Endodermal cell (in vitro differentiated cells): ENCODE measurements at places on chromosomes 1 and 21.

DNA sequence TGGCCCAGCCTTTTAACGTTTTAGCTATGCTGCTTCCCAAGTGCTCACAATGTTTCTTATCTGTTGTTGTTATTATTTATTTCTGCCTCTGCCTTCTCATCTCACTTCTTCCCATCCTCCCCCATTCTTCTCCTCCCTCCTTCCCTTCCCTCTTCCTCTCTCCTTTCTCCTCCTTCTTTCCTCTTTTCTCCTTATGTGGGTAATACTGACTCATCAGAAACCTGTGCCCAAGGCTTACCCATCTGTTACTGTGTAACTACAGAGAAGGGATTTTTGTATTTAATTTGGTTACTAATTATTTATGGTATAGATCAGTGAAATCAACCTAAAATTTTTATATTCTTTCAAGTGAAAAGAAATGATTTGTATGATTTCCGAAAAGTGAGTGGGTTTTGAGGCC, 120.3 kb downstream of the KCNK2 start:
- DNase-seq = no peak

GRCh38 chr1:209657140-209657879, 5.1 kb upstream of the LAMB3 start:
- DNase-seq = no peak

DNA sequence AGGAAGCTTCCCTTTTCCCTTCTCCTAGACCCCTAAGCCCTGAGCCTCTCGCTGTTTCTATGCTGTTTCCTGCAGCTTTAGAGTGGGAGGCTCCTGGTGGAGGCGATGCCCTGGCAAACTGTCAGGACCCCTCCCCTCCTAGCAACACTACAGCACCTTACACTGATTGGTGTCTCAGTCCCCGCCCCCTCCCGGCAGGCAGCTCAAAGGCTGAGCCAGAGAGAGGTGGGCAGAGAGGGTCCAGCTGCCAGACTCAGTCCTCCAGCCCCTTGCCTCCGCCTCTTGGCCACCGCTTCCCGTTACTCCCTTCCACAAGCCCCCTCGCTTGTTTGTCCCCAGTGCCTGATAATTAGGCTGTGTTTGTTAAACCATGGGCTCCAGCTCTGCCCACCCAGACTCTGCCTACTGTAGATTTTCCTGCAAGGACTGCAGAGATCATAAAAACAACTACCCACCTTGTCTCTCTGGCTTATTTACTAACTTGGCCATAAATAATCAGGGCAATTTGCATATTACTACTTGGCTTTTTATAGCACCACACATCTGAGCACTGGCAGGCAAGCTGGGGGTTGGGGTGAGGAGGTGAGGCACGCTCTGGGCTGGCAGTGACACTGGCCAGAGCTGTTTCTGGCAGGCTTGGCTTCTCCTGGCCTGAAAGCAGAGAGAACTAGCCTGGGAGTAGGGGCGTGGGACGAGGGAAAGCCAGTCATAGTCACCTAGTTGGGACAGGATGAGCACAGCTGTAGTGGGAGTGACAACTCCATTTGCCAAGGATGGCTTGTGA, 107.5 kb downstream of the CSMD2 start:
- peak; percentile 70 for DNase-seq

DNA sequence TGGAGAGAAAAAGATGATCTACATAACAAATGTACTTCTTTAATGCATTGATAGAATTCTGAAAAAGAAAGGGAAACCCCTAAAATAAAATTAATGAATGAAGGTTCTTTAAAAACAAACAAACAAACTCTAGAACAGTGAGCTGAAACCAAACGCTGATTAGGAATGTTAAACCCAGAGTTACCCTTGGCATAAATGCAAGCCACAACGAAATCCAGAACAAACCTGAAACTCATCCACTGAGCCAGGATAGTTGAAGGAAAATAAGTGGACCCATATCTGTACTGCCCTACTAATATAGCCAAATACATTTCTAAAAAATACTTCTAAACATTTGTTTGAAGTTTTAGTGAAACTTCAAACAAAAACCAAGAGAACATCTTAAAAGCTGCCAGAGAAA, 505.3 kb downstream of the TTLL7 start:
- DNase-seq = no peak

GRCh38 chr1:245428681-245429080, 273.9 kb downstream of the KIF26B start:
- DNase-seq = no peak

GRCh38 chr1:226378071-226378470, 29.8 kb downstream of the PARP1 start:
- no peak for DNase-seq

GRCh38 chr1:78255383-78255782, 209.6 kb downstream of the GIPC2 start:
- DNase-seq = no peak

- DNase-seq = no peak
Measured at GRCh38 chr1:229942501-229942900, 124.5 kb upstream of the GALNT2 start.

- DNase-seq = no peak
Measured at GRCh38 chr21:19855522-19855921, 1142.7 kb upstream of the NCAM2 start.

GRCh38 chr1:203270448-203270847, 34.9 kb upstream of the BTG2 start:
- DNase-seq = peak; percentile 65

- no peak for DNase-seq
Measured at GRCh38 chr1:235442788-235443429, 61.3 kb downstream of the B3GALNT2 start.

DNA sequence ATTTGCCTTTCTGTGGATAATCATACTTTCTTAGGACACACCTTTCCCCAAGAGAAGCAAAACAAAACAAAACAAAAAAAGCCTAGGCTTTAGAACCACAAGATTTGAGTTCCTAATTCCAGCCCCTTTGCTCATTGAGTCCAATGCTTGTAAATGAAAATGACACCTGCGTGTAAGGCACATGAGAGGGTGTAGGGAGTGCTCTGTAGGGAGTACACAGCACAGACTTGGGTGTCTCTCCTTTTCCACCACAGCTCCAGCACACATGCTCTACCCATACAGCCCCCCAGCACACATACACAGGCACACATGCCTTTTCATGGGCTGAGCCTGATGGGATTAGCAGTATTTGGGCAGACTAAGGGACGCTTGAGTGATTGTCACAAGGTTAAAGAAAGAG, 9.2 kb upstream of the NGF start:
- DNase-seq = no peak

- DNase-seq = peak; percentile 39
Measured at GRCh38 chr1:161216945-161217712, 2.0 kb downstream of the FCER1G start.

DNA sequence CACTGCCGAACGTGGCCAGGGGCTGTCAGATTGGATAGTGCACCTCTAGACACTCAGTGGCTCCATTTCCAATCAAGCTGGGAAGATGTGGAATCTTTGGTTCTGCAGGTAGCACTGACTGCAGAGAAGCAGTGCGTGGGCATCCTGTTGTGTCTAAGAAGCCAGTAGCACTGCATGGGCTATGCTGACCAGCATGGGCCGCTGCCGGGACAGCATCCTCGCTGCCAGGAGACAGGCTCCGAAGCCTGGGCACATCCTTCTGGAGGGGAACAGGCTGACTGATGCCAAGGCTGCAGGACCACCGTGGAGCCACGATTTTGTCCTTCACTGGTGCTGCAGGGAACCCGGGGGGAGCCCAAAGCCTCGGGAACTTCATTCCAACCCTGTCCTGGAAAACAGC, 649.4 kb downstream of the NPHP4 start:
- no peak for DNase-seq

GRCh38 chr21:41135746-41136145, 32.2 kb upstream of the BACE2 start:
- no peak for DNase-seq

DNA sequence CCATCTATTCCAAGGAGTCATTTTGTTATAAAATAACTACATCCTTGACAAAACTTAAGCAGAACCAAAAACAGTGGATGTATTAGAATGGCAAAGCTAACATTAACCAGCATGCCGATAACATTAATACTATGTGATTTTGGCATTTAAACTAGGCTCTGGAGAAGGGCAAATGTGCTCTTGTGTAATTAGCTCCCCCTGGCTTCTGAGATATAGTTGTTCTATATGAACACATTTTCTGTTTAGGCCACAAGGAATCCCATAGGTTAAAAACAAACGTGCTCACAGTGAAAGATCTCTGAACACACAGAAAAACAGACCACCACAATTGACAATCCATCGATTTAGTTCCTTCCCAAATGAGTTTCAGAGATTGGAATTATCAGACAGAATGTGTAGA, 57.4 kb upstream of the TARS2 start:
- no peak for DNase-seq

- peak; percentile 77 for DNase-seq
Measured at GRCh38 chr1:1550591-1551432, 10.4 kb upstream of the TMEM240 start.

DNA sequence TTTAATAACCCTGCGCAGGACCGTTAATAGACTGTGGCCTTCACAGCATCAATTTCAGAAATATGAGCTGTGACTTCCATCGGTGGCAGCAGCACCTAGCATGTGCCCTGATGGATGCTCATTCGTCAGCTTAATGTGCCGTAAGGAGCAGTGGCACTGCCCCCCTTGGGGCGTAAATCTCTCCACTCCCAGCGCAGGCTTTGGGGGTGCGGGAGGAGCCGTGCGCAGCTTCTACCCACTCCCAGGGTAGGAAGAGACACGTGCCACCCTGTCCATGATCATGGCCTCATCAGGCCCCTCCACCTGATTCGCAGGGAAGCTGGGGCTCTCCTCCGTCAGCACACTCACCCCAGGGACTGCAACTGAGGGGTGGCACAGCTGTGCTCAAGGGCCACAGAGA, 149.5 kb downstream of the NPHP4 start:
- no peak for DNase-seq

DNA sequence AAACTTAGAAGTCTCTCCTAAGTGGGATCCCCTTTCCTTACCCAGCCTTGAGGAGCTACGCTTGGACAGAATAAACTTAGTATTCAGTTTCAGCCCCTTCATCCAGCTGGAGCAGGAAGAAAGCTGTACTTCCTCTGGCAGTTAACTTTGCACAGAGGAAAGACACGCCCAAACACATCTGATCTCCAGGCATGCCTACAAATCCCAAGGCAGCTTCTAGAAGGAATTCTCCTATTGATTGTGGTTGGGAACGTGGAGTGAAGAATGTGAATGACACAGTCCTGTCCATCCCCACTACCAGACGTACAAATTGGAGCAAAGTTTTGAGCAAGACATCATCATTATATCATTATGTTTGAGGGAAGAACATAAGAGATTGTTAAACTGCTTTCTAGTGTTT, 6.6 kb upstream of the AK4 start:
- DNase-seq = no peak

DNA sequence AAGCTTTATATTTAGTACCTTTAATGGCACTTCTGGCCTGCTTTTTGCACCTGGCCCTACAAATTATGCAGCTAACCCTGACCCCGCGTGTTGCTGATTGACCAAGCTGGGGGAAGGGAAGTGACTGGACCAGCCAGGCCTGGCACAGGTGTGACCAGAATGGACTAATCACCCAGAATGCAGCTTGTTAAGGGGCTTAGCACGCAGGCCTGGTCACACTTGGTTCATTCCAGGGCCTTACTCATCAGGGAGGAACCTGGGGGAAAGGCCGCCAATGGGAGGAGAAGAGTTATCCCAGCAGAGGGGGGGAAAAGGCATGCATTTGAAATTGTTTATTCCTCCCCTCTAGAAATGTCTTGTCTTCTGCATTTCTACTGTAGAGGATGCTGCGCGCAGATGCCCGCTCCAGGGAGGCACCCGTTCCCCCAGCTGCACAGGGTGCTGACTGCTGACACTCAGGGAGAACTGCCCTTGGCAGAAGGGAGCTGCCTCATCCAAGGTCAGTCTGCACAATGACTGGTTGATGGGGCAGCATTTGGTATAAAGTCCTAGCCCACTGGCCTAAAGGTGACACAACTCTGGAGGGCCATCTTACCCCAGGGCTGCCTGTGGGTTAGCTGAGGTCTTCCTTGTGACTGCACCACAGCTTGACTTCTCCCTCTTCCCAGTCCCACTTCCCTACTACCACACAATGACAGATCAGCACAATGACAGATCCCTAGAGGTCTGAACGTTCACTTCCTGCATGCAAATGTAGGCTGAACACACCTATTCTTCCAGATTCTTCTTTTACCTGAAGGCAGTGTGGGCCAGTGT, 29.0 kb downstream of the DHCR24 start:
- peak; percentile 42 for DNase-seq

DNA sequence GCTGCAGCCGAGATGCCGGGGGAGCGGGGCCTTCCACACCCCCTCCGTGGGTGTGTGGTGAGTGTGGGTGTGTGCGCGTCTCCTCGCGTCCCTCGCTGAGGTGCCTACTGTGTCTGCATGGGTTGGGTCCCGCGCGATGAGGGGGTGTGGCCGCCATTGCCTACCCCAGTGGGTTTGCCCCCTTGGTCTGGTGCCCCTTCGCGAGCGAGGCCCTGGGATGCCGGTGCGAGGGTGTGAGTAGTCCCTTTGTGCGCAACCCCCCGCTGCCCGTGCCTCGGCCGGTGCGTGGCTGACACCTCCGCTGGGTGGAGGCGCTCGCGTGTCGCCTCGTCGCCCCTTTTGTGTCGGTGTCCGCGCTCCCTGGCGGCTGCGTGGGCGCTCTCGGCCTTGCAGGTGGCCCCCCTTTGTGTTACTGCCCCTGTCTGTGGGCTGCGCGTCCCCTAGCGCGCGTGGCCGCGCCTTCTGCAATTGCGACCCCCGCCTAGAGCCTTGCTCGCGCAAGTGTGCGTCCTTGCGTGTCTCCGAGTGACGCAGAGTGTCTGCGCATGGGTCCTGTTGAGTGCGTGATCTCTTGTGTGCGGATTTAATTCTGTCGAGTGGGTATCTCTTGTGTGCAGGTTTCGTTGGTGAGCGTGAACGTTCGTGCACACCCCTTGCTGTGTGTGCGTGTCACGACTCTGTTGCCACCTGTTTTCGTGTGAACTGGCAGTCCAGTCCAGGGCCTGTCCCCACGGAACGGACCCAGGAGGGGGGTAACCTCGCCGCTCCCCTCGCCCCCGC, 553 bp downstream of the TTC3 start:
- no peak for DNase-seq

- no peak for DNase-seq
Measured at GRCh38 chr21:26019236-26019635, 151.3 kb downstream of the APP start.

- DNase-seq = no peak
Measured at GRCh38 chr1:215793180-215793579, 226.1 kb downstream of the KCTD3 start.

DNA sequence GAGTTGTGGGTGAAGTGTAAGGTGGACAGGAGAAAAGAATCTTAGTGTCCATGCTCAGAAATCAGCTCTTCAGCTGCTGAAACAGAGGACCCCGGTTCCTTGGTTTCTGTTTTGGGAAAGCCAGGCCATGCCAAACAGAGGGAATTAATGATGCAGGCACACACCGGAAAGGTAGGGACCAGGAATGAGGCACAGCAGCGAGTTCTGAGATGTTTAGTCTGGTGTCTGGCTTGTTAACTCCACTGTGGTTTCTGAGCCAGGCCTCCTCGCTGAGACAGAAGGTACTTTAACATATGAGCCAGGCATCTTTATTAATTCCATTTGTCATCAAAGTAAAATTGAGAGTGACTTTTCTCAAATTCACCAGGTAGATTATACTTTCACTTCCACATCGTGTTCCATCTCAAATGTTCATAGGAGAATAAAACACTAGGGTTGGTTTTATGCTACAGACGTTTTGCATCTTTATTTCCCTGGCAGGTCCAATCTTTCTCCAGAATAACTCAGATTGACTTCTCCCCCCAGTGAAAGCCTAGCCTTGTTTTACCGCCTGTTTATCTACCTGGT, 23.5 kb downstream of the LRRC8D start:
- no peak for DNase-seq
